GM12892 (cell line): ENCODE measurements at places on chromosomes 7 and 10.

DNA sequence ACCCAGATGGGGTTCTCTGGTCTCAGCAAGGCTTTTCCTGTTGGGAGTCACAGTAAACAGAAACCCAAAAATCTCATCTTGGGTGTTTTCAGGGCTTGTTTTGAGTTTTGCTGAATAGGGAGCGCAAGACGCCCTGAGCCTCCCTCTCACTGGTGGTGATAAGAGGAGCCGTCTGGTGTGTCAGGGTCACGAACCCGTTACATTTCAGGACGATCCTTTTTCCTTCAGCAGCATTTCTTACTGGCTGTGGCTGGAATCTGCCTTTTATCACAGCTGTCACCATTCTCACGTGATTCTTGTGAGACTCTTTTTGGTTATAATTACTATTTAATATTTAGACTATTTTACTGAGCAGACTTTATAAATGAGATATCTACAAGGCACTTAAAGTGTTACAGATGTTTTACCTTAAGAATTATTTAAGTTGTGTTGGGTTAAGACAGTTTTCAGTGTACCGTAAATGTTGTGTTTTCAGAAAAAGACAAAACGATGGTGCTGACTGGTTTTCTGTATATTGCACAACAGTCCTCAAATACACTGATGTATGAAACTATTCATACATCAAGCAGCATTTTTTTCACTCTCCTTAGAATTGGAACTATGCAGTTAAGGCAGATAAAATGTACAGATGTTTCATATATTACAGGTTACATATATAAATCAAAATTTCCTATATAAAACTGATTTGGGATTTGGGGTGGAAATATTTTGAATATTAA, 2.2 kb upstream of the GET4 start:
- no peak for DNase-seq

DNA sequence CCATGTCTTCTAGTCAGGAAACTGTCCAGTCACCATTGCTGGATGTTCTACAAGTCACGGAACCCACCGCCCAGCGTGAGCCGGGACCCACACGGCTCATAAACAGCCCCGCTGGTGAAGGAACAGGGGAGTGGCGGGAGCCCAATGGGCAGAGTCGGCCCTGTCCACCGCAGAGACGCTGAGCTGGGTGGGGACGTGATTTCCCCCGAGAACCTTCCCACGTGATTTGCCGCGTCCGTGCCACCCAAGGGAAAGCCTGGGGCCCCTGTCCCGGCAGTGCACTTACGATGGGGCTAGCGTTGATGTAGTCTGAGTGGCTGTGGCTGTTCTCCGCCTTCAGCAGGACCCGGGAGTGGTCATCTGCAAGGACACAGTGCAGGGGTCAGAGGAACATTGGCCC, 266.9 kb downstream of the DNAJB6 start:
- DNase-seq, result no peak

DNA sequence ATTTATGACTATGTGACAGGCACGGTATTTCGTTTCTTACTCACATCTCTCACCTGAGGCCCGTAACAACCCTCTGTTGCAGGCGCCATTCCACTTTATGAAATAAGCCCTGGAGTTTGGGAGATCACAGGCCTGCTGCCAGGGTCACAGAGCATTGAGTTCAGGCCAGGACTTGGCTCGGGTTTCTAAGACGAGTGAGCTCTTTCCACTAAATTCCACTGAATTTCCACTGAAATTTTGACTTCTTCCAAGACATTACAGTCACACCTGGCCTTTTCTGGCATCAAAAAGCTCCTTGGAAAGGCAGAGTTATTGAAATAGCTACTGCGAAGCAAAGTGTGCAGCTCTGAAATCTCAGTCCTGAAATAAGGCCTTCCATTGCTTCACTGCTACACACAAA, 282.8 kb upstream of the MGMT start:
- DNase-seq, result no peak

DNA sequence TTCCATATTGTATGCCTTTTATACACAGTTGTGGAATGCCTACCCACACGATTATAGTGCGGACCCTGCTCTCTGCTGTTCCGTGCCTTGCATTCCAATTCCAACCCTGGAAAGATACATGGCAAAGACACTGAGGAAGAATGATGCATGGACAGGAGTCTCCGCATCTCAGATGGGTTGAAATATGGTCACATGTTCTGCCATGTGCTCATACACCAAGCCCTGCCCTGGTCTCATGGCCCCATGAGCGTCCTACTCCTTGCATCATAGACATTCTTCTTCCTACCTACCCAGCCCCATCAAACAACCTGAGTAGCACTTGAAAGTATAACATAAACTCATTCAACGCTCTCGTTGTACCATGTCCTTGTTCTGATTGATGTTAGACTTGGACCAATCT, 6.3 kb downstream of the SLC39A12 start:
- DNase-seq, result no peak

- no peak for DNase-seq
These were observed 49.4 kb downstream of the LRRN3 start for GRCh38 chr7:111140091-111140865.

- peak; percentile 16 for DNase-seq
These were observed at the start of gene SCIN for GRCh38 chr7:12570534-12571461. Gene SCIN (plus strand): TSS chr7:12570720. CDS start chr7:12570787, 67 bp downstream.

GRCh38 chr10:96450529-96451207, 63.1 kb downstream of the TLL2 start:
- DNase-seq, result no peak

- no peak for DNase-seq
These were observed 965 bp upstream of the PROSER2 start for GRCh38 chr10:11822026-11822756.

GRCh38 chr10:62264702-62265436, 3.8 kb downstream of the RTKN2 start:
- no peak for DNase-seq

GRCh38 chr7:89927762-89928161, 226.5 kb upstream of the STEAP1 start:
- DNase-seq, result no peak
